ENCODE measurements at places on chromosomes 12 and 14.

DNA sequence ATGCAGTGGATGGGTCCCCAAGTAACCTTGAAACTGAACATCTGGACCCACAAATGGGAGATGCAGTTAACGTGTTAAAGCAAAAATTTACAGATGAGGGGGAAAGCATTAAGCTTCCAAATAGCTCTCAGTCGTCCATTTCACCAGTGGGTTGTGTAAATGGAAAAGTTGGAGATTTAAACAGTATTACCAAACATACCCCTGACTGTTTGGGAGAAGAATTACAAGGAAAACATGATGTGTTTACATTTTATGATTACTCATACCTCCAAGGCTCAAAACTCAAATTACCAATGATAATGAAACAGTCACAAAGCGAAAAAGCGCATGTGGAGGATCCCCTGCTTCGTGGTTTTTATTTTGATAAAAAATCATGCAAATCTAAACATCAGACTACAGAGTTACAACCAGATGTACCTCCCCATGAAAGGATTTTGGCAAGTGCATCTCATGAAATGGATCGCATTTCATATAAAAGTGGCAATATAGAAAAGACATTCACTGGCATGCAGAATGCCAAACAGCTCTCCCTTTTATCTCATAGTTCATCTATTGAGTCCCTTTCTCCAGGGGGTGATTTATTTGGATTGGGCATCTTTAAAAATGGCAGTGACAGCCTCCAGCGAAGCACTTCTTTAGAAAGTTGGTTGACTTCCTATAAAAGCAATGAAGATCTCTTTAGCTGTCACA is 116.6 kb upstream of the NPAS3 start:
- no peak for DNase-seq

GRCh38 chr12:128863957-128864356 is 10.7 kb downstream of the GLT1D1 start:
- no peak for DNase-seq

DNA sequence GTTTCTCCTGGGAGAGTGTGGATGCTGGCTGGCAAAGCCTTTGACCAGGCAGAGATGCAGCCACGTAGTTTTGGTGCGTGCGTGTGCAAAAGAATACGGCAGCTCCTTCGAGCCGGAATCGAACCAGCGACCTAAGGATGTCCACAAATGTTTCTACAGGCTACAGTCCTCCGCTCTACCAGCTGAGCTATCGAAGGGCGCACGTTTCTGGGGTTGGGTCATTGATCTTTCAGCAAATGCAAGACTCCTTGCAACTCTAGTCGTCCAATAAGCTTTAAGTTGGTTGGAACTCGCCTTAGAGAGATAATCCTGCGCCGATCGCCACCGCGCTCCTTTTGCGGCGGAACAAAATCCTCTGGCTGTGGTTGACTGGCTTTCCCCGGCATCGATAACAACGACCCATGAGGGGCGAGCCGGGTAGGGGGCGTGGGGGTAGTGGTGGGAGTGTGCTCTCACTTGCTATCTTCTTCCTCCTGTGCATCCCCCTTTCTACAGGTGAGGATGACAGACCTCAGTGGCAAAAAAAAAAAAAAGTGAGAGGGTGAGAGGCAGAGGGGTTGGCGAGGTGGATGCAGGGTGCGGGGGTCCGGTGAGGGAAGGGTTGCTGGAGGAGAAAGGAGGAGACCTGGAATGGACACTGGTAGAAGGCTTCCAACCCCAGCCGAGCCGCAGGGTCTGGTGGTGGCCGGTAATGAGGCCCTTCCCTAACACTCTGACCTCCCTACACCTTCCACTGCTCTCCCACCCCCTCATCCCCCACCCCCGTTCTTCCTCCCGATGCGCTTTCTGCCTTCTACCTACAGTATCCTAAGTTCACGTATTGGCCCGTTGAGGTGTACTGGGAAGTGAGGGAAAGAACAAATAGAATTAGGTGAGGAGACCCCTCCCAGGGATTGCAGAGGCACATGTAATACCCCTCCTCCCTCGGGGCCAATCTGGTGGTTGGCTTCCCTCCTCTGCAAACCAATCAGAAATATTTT is 11.8 kb upstream of the OR6S1 start:
- DNase-seq, result peak; percentile 70

GRCh38 chr14:40347675-40348074 is 915.4 kb upstream of the FBXO33 start:
- DNase-seq, result no peak

GRCh38 chr14:47009615-47010014 is 358.0 kb upstream of the RPL10L start:
- DNase-seq, result no peak

DNA sequence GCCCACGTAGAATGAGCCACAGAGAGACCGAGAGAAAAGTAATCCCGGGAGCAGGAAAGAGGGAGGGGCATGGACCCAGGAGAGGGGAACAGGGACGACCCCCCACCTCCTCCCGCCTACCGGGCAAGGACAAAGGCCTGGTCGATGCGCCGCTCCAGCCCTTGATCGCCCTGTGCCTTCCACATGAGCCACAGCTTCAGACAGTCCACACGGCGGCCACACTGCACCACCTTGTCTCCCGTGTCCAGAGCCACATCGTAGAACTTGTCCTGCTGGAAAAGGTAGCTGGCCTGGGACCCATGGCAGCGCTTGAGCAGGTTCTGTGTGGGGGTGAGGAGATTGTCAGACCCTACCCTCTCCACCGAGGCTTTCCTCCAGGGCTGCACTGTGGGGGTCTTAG is 20.5 kb upstream of the ZNF740 start:
- DNase-seq, result no peak

DNA sequence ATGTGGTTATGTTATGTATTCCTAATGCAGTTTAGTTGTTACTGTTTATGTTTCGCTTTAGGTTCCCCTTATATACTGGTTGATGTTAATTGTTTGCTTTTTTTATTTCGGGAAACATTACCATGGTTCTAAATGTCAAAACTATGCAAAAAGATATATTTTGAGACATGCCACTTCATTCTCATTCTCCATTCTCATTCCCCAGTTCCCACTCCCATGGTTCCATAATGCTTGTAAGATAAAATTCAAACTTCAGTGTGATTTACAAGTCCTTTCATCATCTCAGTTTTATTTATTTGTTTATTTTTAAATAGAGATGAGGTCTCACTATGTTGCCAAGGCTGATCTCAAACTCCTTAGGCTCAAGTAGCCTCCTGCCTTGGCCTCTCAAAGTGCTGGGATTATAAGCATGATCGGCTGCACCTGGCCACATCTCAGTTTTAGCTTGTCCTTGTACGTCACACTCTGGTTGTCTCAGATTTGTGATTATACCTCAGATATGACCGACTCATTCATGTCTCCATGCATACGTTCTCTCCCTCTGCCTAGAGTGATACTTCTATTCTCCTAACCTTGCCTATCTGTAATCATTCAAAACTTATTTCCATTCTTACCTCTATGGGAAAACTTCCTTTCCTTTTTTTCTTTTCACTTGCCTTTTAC is 407.8 kb upstream of the RGS6 start:
- DNase-seq, result no peak

DNA sequence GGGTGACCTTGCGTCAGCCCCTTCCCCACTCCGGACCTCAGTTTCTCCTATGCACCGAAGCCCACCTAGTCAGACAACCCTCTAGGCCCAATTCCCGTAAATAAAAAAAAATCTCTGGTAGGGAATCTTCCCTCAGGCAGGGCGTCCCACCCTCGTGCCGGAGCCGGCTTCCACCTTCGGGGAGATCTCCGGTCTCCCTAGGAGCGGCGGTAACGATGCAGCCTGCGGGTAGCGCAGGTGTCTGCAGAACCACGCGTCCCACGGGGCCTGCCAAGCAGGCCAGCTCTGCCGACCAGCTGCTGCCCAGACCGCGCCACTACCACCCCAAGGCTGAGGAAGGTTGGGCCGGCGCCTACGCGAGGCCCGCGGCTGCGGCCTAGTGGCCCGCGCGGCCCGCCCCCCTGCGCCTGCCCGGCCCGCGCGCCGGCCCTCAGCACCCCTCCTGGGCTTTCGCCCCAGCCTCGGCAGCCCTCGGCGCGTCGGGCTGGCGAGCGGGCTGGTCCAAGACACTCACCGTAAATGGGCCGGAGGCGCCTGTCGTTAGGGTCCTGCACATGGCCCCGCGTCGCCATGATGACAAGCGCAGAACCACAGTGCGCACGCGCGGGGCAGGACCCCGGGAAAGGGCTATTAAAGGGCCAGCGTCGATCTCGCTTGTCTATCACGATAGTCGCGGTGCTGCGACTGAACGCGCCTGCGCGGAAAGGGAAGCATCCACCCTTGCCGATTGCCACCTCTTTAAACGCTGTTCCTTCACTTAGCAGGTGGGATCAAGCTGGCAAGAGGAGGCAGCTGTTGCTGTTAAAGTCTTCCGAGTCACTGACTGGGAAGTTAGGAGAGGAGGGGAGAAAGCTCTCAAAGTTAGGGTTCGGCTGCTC is at the start of gene NAA25:
Gene NAA25 (minus strand): TSS at position 582 of the 878 bp plus-strand sequence. CDS start 10 bp downstream, at position 572.
- peak; percentile 75 for DNase-seq

DNA sequence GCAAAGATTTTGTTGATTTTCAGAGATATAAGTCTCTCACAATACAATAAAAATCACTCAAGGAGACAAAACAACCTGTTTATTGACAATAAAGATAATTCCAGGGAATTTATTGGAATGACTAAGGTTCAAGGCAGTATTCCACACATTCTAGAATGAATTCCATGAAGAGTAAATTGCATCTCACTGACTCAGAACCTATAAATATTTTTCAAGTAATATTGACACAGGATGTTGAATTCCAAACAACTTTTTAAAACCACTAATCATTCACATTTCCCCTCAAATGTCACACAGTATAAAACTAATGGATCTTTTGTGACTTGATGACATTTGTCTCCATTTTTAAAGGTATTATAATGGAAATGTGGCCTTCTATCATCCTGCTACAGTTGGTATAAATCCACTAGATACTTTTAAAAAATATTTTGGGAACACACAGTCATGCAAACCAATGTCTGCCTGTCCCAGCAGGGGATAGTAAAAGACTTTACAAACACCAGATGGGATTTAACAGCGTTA is 42.1 kb upstream of the LGR5 start:
- no peak for DNase-seq

DNA sequence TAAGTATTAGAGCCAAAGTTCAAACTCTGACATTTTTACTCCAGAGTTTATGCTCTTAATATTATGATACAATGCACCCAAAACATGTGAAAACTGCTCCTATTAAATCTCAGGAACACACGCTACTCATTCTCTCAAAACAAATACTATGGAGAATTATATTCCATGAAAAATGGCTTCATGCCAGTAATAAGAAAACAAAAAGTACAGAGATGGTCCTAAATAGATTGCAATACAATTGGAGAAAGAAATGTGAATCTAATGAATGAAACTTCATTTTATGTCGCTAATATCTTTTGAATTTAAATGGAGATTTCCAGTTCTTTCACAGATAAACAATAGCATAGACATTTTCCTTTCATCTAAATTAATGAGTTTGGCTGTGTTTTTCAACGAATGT is 384.3 kb downstream of the ADAMTS20 start:
- no peak for DNase-seq

DNA sequence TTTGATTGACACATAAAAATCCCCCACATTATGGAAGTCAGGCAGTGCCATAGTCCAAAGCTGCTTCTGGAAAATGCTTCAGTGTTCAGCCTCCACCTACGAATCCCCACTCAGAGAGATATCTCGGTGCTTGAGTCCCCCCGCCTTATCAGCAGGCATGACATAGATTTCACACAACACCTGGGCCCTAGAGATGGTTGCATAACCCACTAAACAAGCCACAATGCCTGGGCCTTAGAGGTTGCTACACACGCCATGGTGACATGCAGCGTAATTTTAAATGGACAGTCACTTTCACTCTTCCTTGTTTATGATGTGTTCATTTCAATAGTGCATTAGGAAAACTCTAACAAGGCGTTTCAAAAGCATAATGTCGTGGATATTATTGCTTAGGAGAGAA is 38.0 kb downstream of the CCDC60 start:
- DNase-seq, result no peak

Measured in stimulated activated CD4-positive, alpha-beta T cell treated with anti-CD3 and anti-CD28 coated beads, Interleukin-12 subunit alpha, Interleukin-12 subunit beta, amount 100 ng/mL, for 48 hours (primary cell).